Right lobe of liver (tissue), 6 donors: ENCODE measurements at places on chromosomes 16 and 17.
A peak's percentile ranks its signal among the peaks of the same experiment; 100 is the strongest.

DNA sequence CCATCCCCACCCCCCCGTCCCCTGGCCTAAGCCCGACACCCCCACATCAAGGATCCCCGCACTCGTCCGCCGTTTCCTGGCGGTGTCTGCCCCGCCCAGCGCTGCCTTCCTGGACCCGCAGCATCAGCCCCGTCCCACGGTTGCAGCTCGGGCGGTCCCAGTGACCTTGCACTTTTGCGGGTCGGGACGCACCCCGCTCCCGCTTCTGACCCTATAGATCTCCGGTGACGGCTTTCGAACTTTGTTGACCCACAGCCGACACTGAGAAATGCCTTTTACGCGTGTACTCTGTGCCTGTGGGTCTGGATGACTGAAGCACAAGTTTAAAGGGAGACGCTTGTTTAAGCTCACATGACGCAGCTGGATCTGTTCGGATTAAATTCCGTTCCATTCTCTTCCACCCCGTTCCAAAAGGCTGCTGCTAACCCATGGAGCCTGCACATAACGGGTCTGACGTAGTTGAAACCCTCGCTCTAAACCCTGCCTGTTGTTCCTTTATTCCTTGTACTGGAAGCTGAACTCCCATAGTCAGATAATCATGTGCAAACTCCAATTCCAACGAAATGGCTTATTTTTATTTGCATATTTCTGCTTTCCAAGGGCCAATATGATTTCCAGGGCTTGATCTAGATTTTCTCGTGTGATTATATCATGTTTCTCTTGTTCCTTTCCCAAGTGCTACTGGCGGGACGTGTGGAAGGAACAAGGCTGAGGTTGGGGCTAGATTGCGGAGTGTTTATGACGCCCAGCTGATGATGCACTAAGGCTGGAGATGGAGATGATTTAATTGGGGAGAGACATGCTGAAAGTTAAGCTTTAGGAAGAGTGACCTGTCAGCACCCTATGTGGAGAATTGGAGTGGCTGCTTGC, 834 bp downstream of the FLYWCH1 start:
- DNase-seq: peak; percentile 54

GRCh38 chr17:48215583-48216139, 108.1 kb downstream of the SNX11 start:
- no peak for DNase-seq

DNA sequence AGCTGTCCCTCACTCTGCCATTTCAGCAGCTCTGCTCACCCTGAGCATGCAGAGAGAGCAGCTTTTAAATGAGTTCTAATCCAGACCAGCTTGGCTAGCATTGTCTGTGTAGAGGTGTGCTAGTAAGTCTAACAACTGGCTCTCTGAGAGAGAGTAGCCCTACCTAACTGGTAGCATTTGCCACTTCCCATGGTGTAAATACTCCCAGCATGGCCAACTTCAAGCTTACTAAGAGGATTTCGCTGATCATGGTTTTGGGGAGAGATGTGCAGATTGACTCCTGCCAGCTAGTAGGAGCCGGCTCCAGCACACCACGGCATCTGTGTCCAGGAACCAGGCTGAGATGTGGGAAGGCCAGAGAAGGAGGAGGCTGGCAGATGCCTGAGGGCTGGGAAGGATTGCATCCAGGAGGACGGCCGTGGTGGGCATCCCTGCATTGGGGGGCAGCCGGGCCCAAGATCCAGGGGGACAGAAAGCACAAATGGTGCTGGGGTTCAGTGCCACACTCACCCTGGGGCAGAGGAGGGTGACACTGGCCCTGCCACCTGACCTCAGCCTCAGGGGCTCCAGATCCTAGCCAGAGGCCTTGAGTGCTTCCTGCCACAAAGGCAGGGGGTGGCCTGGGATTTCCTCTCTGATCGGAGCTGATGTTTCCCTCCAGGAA, 394.9 kb upstream of the TNRC6C start:
- DNase-seq: no peak

DNA sequence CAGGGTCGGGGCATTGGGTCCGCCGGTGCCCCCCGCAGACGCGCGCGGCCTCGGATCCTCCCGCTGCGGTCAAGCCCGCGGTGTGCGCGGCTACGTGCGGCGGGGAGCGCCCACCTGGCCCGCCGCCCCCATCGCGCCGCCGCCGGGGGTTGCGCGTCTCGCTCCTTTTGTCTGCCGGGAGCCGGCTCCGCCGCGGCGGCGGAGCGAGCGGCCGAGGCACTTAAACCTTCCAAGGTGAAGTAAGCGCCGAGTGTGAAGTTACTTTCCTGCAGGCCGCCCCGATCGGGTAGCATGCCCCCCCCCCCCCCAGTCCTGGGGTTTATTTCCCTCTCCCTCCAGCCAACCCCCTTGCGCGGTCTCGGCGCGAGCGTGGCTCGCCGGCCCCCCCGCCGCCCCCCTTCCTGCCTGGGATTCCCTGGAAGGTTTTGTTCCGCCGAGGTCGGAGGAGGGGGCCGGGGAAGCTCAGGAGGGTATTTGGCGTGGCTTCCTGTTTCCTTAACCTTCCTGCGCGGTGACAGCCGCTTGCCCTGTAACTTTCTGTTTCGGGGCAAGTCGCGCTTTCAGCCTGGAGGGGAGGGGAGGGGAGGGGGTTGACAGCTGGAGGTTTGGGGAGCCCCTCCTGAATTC, 56.6 kb upstream of the GSE1 start:
- peak; percentile 75 for DNase-seq
